ENCODE measurements at places on chromosomes 12 and 14.

- DNase-seq: no peak
Measured at GRCh38 chr12:30002677-30003076, 218.9 kb upstream of the TMTC1 start.

GRCh38 chr12:57085999-57086492 lies 2.9 kb upstream of the NAB2 start:
- no peak for DNase-seq

GRCh38 chr14:36848213-36848612 lies 186.6 kb downstream of the PAX9 start:
- DNase-seq: no peak

DNA sequence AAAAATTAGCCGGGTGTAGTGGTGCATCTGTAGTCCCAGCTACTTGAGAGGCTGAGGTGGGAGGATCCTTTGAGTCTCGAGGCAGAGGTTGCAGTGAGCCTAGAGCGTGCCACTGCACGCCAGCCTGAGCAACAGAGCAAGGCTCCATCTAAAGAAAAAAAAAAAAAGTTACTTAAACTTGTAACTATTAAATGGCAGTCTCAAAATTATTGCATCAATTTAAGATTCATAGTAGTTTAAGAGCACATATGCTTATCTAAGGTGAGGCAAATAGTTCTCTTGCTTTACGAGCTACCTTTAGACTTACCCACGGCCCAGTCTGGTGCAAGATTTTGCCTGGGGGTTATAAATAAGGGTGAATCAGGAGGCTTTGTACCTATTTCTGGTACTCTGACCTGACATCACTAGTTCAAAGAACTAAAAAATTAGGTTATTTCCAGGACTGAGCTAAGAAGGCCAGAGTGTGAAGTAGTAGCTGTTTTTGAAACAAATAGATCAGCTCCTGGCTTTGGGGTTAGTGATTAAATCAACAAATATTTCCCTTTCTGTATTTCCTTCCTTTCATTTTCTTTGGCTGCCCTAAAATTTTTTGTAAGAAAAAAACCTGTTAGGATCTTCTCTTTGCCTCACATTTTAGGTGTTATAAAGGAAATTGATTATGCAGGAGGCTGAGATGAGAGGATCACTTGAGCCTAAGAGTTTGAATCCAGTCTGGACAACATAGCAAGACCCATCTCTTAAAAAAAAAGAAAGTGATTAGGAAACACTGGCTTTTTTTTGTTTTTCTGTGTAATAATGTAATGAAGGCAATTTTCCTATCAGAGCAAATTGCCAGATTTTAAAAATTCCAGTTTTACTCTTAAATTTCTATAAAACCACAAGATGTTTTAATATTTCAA lies 3.6 kb downstream of the MGAT2 start:
- no peak for DNase-seq

- DNase-seq: peak; percentile 87
Measured at GRCh38 chr12:38921025-38921677, 15.8 kb upstream of the CPNE8 start.

DNA sequence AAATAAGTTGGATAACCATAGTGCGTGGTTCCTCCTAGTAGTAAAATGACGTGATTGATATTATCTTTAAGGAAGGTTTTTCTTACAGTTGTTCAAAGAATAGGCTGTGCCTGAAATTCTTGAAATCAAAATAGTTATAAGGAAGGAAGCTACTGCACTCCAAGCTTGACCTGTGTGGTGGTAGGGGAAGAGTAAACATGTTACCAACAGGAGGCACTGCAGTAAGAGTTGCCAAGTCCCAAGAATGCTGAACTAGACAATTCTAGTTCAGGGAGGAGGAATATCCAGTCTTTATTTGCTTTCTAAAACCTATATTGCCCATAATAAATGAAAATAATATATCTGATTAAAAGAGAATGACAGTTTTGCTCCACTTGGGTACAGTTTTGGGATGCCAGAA lies 764.5 kb downstream of the TMTC2 start:
- no peak for DNase-seq

- no peak for DNase-seq
Measured at GRCh38 chr14:39876916-39877315, 444.7 kb upstream of the FBXO33 start.

GRCh38 chr12:89514751-89515150 lies 9.8 kb downstream of the GALNT4 start:
- no peak for DNase-seq

DNA sequence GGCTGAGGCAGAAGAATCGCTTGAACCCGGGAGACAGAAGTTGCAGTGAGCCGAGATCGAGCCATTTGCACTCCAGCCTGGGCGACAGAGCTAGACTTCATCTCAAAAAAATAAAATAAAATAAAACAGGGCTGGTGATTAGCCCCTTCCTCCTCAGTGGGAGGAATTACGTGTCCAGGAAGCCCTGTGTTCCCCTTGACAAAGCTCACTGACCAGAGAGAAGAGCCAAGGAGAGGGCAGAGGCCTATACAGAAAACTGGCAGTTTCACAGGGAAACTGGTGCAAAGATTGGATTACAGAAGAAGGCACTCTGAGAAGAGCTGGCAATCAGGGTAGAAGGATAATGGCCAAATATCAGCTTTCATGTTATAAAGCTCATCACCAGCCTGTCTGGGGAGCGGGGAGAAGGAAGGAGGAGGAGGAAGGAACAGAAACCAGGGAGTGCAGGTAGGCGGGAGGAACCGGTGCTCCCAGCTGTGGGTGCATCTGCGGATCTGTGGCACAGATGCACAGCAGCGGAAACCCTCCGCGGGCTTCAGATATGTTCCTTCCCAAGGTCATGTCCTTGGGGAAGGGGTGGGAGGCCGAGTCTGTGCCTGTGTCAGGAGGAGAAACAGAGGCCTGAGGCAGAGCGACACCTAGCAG lies 6.7 kb downstream of the RAB15 start:
- DNase-seq: no peak

DNA sequence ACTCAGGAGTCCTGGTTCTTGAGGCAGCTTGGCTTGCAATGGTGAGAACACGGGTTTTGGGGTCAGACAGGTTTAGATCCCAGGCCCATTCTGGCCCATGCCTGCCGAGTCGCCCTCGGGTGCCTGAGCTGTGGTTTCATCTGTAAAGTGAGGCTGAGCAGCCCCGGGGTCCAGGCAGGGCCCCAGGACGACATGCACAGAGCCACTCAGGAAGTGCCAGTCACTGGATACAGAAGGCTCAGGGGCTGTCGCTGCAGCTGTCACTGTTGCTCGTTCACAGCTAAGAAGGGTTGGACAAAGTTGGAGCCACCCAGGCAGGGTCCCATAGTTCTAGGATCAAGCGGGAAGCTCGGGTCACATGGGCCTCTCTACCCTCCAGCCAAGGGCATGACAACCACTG lies 403.1 kb downstream of the BCL11B start:
- no peak for DNase-seq

GRCh38 chr12:93144109-93144508 lies 215.0 kb upstream of the EEA1 start:
- no peak for DNase-seq

- DNase-seq: no peak
Measured at GRCh38 chr12:1502379-1502720, 92.0 kb downstream of the FBXL14 start.

GRCh38 chr12:1435456-1435855 lies 158.9 kb downstream of the FBXL14 start:
- peak; percentile 57 for DNase-seq

DNA sequence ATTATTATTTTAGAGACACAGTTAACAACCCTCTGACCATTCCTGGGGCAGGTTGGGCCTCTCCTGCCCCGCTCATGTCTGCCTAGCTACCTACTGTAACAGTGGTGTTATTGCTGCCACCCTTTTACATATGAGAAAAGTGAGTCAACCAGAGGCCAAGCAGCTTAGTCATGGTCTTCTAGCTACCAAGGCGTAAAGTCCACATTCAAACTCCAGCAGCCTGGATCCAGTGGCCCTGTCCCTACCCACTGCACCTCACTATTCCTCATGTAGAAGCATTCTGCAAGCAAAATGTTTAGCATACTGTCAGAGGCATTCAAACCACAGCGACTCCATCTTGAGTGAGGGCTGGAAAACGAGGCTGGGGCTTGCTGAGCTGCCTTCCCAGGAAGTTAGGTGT lies 95.8 kb downstream of the SLC15A4 start:
- no peak for DNase-seq

DNA sequence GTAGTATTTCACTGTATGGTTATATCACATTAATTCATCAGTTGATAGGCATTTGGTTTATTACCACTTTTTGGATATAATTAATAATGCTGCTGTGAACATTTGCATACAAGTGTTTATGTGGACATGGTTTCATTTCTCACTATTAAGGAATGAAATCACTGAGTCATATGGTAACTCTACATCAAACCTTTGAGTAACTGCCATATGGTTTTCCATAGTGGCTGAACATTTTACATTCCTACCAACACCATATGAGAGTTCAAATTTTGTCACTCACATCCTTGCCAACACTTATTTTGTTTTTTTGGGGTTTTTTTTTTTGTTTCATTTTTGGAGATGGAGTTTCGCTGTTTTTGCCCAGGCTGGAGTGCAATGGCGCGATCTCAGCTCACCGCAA lies 30.2 kb upstream of the EAPP start:
- DNase-seq: no peak

- peak; percentile 24 for DNase-seq
Measured at GRCh38 chr14:44912041-44912869, 49.5 kb downstream of the KLHL28 start.

DNA sequence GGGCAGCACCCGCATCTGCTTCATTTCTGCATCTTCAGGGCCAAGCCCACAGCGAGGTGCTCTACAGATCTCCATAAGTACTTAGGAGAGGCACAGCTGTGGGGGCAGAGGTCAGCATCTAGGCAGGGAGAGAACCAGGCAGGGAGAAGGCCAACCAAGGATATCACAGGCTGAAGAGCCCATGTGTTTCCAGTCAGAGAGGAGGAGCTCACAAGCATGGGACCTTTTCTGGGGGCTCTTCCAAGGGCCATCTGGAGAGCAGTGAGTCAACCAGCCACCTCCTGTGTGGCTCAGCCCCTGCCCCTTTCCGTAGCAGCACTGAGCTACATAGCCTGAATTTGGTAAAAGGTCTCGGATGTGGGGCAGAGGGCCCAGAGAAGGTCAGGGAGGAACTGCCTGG lies 78.5 kb downstream of the ARL6IP4 start:
- no peak for DNase-seq

DNA sequence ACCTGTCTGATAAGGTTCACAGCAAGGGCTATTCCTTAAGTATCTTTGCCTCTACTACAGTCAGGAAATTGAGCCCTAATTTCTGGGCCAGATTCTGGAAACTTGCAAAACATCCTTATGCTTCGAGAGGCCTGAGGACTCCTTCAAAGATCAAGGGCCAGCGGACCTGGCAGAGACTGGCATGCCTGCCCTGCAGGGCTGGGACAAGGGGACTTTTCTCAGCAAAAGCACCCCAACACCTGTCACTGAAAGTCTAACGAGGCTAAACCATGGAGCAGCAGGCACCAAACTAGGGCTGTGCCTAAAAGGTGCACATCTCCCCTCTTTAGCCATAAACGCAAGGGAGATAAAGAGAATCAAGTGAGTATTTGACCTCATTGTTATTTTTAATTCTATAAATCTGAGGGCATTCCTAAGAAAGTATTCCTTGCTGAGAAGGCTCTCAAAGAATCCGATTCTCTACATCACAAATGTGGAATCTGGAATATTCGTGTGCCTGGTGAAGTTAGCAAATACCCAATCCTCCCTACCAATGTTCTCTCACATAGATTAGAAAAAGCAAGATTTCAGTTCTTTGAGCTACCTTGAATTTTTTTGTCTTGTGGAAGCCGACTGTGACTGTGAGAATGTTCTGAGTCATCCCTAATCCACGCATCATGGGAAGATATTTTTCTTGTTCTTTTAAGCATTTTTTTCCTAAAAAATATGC lies 328.2 kb upstream of the NOVA1 start:
- no peak for DNase-seq
